ENCODE measurements at places on chromosomes 7 and 10.

- DNase-seq: no peak
Measured at GRCh38 chr10:6491841-6492609, 88.1 kb downstream of the PRKCQ start.

DNA sequence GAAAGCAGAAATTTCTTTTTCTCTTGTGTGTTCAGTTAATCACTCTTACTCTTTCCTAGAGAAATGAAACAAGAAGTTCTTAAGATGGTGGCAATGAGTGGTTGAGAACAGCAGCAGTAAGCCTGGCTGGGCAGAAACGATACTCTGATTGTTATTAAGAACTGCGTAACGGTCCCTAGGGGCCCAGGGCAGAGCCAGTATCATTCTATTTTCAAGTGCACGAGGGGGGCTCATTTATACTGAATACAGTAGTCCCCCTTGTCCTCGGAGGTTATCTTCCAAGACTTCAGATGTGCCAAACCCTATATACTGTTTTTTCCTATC is 64.9 kb downstream of the EEPD1 start:
- no peak for DNase-seq

- DNase-seq: peak; percentile 87
Measured at GRCh38 chr10:44974628-44975430, 3.8 kb downstream of the DEPP1 start.

GRCh38 chr7:92682903-92683539 is 92.8 kb upstream of the FAM133B start:
- no peak for DNase-seq

DNA sequence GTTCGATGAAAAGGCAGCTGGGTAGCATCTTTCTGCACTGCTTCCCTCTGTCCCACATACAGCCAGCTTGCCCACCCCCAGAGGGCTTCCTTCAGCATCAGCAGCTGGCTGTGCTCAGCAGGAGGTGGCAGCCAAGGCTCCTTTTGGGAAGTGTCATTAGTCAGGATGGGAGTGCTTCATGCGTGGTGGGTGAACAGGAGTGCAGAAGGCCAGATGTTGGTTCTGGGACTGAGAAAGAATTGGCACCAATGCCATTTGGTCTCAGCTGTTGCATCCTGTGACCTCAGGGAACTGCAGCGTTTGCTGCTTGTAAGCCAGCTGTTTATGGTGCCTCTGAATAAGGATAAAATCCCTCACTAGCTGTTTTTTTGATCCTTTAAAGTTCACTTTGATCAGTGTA is 131.1 kb upstream of the SORCS3 start:
- no peak for DNase-seq

GRCh38 chr7:140239653-140239935 is 62.8 kb upstream of the KDM7A start:
- no peak for DNase-seq

DNA sequence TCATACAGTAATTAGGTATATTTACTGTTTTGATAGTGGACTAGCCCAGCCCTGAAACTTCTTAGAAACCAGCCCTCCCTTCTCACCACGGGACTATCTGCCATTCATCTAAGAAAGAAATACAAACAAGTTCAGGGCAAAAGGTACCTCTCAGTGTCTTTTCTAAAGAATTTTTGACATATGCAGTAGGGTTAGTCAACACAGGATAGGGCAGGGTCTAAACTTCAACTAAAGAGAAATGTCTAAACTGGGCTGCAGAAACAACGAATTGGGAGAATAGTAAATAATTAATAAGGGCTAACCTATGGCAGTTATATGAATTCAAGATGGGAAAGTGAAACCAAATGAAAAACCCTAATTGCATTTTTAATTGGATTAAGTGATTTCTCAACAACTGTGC is 496.6 kb downstream of the INHBA start:
- no peak for DNase-seq

DNA sequence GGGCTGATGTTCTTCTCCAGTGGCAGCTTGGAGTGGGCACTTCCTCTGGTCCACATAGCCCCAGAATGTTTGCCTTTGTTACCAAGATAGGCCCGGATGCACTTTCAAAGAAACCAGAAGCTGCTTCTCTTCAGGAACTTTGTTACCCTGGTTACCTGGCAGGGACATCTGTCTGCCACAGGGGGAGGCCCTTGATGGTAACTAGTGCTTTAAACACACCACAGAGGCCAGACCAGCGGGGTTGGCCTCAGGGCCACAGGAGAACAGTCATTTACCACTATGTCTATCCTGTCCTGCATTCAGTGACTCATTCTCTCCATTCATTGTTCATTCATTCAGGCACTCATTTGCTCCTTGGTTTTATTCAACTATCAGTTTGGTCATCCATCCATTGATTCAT is 11.9 kb upstream of the PLEKHA1 start:
- DNase-seq: no peak

DNA sequence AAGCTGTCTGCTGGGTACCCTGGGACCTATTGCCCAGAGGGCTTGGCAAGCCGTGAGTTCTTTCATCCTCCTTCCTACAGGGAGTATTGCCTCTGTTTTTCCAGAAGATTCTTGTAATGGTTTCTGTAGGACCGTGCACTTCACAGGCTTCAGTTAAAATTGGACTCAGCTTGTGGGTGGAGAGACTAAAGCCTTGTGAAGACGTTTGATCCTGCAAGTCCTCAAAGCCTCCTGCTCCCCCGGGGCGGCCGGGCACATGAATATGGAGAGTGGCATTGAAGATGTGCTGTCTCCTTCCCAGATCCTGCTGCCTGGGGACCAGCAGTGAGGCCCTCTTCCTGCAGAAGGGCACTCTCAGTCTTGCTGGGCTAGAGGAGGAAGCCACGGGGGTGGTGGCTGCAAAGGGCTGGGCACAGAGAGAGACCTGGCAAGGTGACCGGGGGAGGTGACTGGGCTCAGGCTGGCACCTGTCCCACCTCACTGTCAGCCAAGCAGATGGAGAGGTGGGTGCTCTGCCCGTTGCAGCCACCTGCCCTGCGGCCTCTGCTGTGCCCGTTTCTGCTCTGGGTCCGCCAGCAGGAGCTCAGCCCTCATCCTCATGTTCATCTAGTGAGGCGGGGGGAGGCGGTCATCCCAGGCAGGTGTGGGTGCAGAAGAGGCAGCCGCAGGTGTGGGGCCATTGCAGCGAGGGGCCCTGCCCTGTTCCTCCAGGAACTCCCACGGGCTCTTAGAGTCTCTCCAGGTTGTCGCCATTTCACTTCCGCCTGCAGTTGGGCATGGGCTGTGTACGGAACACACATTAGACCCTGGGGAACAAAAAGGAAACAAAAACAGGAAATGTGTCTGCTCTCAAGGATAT is 55.7 kb downstream of the TMEM209 start:
- no peak for DNase-seq

- DNase-seq: no peak
Measured at GRCh38 chr7:21414795-21415393, 13.0 kb upstream of the SP4 start.

- no peak for DNase-seq
Measured at GRCh38 chr7:124930655-124931597, 1.3 kb upstream of the POT1 start.

DNA sequence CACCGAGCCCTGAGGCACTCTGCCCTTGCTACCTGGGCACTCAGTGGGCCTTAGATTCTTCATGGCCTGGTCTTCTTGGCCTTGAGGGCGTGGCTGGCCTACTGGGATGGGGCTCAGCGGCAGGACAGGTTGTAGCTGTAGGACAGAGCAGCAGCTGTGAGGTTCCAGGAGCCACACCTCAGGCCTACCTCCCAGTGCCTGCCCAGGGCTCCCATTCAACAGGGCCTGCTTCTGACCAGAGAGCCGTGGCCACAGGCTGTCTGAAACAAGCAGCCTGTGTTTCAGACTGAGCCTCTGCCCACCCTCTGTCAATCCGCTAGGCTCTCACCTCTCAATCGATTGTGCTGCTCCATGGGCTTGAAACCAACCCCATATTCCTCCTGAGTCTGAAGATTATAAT is 928.0 kb upstream of the ZNF722 start:
- peak; percentile 52 for DNase-seq

GRCh38 chr7:155882596-155882995 is 70.3 kb upstream of the SHH start:
- DNase-seq: no peak

DNA sequence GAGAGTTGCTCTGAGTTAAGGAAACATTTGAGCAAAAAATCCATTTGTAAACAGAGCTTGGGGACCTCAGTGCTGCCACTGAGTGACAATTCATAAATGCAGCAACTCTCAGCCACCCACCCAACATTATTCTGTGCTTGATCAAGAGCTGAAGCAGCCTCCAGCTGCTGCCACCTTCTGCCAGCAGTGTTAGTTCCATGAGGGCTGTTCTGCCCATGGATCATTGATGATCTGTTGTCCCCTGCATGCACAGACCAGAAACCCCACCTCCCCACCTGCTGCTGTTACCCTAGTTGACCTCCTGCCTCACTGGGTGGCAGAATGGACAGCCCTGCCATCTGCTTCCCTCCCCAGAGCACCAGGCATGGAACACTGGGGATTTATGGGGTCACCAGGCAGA is 305.4 kb downstream of the KCNMA1 start:
- no peak for DNase-seq

- DNase-seq: no peak
Measured at GRCh38 chr10:24119896-24120295, 89.0 kb upstream of the KIAA1217 start.

GRCh38 chr7:110205899-110206298 is 885.0 kb upstream of the LRRN3 start:
- no peak for DNase-seq

DNA sequence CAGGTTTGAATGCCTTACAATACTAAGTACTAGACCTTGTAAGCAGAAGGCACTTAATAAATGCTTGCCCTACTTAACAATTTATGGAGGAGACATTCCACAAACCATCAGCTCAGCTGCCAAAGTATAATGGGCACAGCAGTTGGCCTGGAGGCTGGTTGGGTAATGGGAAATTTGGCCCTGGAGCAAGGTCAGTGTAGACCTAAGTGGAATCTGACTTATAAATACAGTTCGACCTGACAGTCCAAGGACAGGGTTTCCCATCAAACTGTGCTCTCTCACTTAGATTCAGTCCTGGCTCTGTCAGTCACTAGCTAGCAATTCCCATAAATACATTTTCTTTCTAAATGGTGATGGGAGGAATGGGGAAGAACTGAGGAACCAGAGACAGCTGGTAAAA is 62.6 kb upstream of the ABCB4 start:
- no peak for DNase-seq

- no peak for DNase-seq
Measured at GRCh38 chr7:47405286-47405904, 176.5 kb downstream of the TNS3 start.
